CD4-positive, alpha-beta T cell treated with Interleukin-10 for 1 hour (primary cell): ENCODE measurements at places on chromosomes 5 and 9.

GRCh38 chr5:21774801-21775200 lies 1078.3 kb downstream of the CDH12 start:
- DNase-seq: no peak

GRCh38 chr9:72524820-72525540 lies 3.6 kb downstream of the TMC1 start:
- peak; percentile 33 for DNase-seq

DNA sequence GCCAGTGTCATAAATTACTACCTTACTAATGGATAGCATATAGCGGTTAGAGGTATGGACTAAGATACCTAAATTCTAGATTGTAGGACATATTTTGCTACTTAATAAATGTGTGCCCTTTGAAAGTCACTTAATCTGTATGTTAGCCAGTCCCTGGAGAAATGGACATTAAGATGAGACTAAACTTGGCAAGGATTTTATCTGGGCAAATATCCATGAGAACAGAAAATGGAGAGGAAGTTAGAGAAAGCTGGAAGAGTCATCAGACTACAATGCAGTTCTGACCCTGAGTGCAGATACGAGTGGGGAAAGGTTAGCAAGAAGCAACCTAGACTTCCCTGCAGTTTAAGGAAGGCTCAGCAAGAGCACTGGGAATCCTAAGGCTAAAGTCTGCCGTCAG lies 33.0 kb downstream of the TBCA start:
- DNase-seq: no peak

GRCh38 chr9:19554529-19554928 lies 145.7 kb downstream of the ACER2 start:
- no peak for DNase-seq

DNA sequence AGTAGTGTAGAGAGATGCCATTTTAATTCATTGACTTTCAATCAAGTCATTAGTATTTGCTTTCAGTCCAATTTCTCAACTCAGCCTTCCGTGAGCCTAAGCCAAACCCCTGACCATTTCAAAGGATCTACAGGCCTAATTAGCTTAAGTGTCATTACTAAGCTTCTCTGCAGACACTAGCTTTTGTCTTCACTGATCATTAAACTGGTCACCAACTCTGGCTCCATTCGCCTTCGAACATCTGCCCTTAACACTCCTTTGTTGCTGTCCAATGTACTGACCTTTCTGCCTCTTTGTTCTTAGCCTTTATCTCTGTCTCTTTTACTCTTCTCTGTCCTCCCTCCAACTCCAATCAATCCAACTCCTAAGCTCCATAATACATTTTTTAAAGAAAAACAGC lies 299.3 kb downstream of the DIRAS2 start:
- no peak for DNase-seq

DNA sequence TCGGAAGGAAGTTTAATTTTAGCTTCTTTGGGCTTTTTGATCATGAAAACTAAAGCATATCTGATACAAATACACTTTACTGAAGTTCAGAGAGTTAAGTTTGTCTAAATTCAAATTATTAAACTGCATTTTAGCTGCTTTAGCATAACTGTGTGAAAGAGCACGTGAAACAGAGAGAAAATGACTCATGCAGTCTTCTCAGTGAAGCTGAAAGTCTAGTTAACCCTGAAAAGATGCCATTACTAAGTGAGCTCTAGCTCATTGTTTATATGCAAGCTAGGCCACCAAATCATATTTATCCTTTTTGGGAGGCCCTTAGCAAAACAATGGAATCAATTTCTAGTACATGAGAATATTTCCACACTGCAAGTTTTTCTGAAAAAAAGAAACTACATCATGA lies 27.6 kb downstream of the TPD52L3 start:
- DNase-seq: no peak

DNA sequence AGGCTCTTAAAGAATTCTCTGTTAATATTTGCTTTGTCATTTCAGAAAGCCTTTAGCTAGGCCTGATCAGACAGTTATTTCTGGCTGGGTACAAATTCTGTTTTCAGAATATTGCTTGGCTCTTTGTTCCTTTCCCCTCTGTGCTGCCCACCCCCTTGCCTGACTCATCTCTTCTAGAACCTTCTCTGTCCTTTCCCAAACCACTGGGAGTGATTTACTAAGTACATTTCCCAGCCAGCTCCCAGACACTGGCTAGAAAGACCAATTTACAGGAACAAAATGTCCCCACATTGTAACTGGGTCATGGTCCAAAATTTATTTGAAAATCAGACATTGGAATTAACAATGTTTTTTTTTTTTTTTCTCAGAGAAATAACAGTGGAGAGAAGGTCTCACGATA lies 133.1 kb upstream of the MAP1B start:
- no peak for DNase-seq

DNA sequence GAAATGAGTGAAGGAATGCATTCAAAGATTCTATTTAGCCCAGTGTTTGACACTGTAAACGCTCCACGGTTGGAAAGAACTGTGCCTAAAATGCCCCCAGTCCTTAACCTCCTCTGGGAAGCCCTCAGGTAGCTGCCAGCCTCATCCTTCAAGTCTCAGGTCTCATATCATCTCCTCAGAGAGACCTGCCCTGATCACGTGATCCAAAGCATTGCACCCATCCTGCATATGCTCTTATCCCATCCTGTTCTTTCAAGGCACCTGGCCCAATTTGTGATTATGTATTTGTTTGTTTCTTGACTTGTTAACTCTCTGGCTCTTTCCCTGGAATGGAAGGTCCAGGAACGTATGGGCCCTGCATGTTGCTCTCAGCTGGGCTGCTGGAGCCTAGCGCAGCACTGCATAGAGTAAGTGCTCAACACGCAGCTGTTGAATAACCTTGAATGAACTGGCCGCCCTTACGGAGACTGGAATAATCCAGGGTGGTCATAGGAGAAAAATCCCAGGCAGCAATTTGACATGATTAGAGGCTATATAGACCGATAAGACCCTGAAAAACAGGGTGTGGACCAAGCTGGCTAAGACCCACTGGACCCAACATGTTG lies 8.7 kb downstream of the C1QTNF2 start:
- DNase-seq: no peak

DNA sequence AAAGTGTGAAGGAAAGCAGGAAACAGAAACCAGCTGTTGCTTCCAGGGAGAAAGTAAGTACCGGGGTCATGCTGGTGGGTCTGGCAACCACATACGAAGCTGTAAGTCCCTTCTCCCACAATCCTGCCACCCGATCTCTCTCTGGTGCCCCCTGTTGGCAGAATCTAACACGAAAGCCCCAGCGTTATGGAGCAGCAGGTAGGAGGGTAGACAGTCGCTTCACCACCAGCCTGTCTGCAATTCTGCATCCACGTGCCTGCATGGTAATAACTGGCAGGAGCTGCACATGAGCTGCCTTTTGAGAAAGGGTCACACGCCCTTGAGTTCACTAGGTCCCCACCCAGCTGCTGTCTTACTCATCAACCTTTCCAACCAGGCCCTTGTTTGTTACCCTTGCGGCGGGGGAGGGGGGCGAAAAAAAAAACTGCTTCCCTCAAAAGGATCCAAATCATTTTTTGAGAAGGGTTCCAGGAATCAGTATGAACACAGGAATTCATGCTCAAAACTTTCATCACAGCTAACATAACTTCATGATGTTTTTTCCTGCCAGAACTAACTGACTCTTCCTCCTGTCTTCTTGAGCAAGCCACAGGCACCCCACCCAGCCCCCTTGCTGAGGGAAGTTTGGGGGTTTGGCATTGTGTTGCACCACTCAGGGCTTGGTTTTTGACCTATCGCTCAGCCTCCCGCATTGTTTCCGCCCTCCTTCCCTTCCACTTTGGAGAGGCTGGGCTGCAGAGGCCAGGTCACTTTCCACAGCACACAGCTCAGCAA lies 19.6 kb upstream of the TMEM252 start:
- peak; percentile 44 for DNase-seq

DNA sequence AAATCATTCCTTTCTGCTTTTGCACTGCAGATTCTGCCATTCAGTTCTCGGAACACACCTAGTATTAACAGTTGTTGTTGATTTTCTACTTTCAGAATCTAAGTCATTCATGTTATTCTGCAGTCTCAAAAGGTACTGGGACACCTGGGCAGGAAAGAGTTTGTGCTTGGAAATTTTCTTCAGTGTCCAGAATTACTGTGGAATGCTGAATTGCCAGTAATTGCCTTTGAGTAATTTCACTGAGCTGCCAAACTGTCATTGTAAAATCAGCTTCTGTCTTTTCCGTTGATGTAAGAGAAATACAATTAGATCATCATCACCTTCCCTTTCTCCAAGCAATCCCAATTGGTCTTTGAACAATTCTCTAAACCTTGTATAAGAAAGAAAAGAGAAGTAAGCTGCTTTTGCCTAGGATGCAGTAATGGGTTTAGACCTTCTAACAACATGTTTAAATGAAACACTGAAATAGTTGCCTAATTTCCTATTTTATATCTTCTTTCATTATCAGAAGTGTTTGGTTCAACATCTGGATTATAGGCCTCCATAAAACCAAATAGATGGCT lies 75.7 kb upstream of the TGFBR1 start:
- no peak for DNase-seq

DNA sequence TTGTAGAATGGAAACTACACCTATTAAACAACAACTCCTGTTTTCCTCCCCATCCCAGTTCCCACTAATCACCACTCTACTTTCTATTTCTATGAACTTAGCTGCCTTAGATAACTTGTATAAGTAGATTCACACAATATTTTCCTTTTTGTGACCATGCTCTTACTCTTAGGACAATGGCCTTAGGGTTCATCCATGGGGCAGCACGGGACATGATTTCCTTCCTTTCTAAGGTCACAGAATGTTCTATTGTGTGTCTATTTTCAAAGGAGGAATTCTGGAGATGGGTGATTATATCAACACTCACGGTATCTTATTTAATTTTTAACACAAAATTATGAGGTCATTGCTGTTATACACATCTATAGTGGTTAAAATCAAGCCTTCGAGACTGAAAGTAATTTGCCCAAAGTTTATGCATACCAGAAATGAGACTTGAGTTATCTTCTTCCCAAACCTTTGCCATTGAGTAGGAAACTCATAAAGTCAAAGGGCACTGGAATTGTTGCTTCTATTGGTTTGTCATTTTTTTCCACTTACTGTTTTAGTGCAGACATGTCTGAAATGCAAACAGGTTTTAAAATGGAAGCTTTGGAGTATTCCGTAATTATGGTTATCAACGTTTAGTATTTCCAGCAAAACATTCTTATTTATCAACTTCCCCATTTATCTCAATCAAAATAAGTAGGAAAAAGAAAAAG lies 23.6 kb downstream of the CTSL start:
- no peak for DNase-seq

DNA sequence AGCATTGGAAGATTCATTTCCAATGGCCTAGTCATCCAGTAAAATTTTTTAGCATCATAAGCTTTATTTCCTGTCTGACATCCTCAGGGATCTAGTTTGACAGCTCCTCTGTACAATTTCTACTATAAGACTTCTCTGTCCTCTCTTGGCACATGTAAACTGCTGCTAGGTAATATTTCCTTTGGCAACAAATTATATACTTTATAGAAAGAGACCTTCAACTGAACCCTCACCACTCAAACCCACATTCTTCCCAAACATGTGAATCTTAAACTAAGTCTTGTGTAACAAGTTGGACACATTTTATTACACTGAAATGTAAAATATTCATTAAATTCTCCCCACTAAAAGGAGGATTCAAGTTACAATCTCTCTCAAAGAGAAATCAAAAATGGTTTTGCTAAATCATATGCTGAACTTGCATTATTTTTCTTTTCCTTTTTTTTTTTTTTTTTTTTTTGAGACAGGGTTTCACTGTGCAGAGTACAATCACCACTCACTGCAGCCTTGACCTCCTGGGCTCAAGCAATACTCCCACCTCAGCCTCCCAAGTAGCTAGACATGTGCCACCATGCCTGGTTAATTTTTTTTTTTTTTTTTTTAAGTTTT lies 36.9 kb downstream of the SCAI start:
- no peak for DNase-seq

- no peak for DNase-seq
Measured at GRCh38 chr5:180173198-180173544, 35.8 kb downstream of the RASGEF1C start.

DNA sequence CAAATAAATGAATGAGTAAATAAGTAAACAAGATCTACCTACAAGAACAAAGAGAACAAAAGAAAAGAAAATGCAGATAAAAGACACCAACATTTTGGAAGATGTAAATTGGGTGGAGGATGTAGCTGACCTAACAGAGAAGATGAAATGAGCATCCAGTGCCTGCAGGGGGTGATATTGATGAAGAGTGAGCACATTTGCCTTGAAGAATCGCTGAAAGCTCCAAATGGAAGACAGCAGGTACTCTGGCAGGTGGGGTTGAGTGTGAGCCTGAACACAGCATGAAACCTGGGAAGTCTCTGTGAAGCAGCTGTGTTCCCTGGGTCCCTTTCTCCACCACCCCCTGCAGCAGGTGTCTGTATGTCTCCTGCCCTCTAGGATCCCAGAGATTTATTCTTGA lies 125.6 kb downstream of the NXNL2 start:
- DNase-seq: no peak

DNA sequence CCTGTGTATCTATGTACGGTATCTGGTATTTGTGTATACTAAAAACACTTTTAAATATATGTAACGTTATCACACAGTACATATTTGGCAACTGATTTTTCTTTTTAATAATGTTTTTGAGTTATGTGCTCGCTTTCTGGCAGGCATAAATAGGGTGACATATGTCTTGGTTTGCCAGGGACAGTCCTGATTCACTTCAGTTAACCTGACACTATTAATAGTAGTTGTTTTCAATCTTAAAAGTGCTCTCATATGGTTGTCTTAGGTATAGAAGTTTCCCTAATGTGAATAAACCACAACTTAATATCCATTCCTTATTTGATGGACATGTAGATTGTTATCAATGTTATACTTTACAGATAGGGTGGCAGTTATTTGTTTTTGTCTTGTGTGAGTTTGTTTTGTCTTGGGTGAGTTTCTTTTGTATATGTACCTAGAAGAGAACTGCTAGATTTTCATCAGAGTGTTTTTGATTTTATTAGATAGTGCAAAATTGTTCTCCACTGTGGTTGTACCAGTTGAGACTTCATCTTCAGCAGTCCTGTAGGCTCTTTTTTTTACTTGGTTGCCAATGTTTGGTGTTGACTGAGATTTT lies 7.9 kb downstream of the G3BP1 start:
- no peak for DNase-seq

GRCh38 chr5:92795633-92796032 lies 785.4 kb downstream of the NR2F1-AS1 start:
- no peak for DNase-seq

GRCh38 chr9:123194023-123194422 lies 74.4 kb downstream of the STRBP start:
- DNase-seq: no peak

GRCh38 chr9:25397746-25398145 lies 280.5 kb downstream of the TUSC1 start:
- DNase-seq: no peak
